NCI-H2107 (cell line): ENCODE measurements at places on chromosomes 5 and 9.

GRCh38 chr5:134133188-134133994 is 18.9 kb downstream of the TCF7 start:
- no peak for DNase-seq

GRCh38 chr5:181053488-181054121 is 13.5 kb downstream of the BTNL9 start:
- no peak for DNase-seq

- DNase-seq, result no peak
Measured at GRCh38 chr9:33082538-33083326, 6.3 kb upstream of the SMU1 start.

- DNase-seq, result no peak
Measured at GRCh38 chr9:133429641-133430161, 7.5 kb downstream of the ADAMTS13 start.

GRCh38 chr5:5658226-5658625 is 235.7 kb downstream of the ICE1 start:
- DNase-seq, result no peak

GRCh38 chr5:136103118-136103517 is 29.5 kb upstream of the SMAD5 start:
- no peak for DNase-seq

DNA sequence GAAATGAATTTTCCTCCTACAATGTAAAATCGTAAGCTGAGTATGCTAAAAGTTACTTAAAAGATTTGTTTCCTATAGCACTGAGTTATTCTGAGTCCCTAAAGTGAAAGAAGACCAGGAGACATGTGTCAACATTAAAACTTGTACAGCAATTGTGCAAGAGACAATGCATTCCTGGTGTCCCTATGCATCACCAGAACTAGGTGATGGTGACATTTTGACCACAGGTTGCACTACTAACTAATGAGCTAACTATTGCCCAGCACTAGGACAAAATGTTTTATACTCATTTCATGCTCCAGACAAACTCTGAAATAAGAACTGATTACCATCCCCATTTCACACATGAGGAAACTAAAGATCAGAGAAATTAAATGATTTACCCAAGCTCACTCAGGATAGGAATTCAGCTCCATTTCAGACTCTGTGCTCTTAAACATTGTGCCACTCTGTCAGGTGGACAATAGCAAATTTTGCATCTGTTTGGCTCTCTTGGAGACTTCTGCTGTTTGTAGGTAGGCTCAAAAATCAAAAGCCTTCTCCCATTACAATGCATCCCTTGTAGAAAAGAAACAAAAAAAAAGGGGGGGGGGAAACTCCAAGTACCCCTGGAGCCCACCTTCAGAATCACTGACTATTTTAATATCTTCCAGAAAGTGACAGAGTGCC is 269.2 kb downstream of the ACTL7B start:
- DNase-seq, result no peak

GRCh38 chr5:75571547-75571946 is 39.7 kb upstream of the ANKDD1B start:
- no peak for DNase-seq

- no peak for DNase-seq
Measured at GRCh38 chr9:121160025-121160424, 41.6 kb downstream of the RAB14 start.

DNA sequence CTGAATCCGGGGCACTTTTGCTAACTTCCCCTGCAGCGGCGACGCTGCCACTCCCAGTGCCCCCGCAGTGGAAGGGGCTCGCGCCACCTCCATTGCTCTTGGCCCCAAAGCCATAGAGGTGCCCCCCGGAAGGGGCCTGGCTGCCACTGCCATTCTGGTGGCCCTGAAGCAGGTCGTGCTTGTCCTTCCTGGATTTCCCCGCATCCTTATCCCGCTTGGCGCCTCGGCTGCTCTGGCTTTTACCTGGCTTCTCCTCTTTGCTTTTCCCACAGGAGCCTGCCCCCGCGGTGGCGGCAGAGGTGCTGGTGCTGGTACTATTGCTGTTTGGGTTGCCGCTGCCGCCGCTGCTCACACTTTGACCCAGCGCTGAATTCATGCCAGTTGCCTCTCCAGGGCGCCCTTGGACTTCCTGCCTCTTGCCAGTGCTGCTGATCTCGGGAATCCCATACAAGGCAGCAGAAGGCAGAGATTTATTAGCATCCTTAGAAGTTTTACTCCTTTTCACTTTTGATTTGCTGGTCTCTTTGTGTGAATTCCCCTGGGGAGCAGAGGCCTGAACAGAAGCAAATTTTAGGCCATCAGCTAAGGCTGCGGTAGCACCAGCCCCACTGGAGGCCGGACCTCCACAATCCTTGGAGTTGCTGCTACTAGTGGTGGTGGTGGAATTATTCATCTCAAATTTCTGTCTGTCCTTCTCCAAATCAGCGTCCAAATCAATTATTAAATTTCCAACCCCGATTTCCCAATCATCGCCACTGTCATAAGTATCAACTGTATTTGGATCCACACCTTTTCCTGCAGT is 2.1 kb downstream of the ZNF608 start:
- DNase-seq, result no peak

DNA sequence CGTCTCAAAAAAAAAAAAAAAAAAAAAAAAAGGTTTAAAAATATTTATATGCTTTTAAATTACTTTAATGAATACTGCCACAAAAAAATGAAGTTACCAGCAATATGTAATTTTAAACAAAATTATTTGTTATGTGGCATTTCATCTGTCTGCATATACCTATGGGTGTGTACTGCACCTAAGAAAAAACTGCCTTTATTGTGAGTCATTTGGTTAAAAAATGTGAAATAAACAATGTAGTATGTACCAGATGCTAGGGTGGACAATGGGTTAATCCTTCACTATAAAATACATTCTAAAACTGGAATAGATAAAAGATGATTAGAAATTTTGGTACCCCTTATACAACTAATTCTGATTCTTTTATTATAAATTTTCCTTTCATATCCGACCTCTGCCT is 12.3 kb downstream of the CHD1 start:
- DNase-seq, result no peak

DNA sequence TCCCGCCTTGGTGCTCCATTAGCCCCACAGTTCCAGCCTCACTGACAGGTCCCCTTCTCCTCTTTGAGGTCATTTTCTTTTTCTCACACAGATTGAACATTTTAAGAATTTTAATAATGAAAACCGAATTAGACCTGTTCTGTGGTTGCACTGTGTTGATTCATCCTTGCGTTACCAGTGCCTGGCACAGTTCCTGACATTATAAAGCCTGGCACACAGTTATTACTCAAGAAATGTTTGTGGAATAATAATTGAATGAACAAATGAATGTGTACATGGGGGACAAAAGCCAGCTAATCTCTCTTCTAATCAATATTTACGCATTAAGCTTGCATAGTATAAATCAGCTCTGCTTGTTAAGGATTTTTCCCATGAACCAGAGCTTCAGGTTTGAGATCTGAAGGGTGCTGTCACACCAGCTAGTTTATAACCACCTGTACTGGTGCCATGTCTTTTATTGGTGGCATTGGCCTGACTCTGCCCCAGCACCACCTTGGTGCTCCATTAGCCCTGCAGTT is 80.0 kb downstream of the SV2C start:
- no peak for DNase-seq

GRCh38 chr5:172342918-172343317 is 59.4 kb upstream of the UBTD2 start:
- no peak for DNase-seq

DNA sequence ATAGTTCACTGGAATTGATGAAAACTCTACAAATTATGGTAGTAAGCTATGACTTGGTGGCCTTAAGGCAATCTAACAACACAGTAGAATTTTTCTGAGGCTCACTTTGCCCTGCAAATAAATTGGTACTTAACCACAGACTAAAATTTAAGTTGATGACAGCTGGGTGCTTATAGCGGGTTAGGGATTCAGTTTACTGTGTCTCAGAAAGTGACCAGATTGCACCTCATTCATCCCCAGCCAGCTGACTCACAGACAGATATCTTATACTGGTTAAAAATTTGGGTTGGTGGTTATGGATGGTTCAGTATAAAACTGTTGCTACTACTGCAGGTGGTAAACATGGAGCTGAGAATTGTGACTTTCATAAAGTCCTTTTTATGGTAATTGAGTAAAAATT is 2.8 kb downstream of the CKS2 start:
- DNase-seq, result no peak

- DNase-seq, result no peak
Measured at GRCh38 chr5:8577792-8578191, 708.8 kb downstream of the MTRR start.

- DNase-seq, result no peak
Measured at GRCh38 chr9:98302938-98303632, 47.6 kb upstream of the TBC1D2 start.

GRCh38 chr9:127199001-127199791 is 65.4 kb upstream of the GARNL3 start:
- DNase-seq, result no peak

- no peak for DNase-seq
Measured at GRCh38 chr9:134215699-134216448, 51.5 kb upstream of the RNU6ATAC start.

DNA sequence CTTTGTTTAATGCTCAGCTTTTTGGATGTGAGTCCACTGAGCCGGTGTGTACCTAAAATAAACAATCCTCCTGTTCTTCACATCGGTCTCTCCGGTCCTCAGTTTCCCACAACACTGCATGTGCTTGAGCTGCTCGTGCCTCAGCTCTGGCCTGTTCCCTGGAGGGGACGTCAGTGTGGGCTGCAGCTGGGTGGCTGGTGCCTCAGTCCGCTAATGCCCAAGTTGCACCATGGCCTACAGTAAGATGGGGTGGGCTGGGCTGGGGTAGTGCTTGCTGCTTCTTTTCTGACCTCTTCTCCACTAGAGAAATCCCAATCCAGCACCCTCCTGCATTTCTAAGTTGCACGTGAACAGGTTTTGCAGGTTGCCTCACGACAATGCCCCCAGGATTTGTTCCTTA is 595 bp upstream of the BTNL9 start:
- no peak for DNase-seq

- DNase-seq, result no peak
Measured at GRCh38 chr9:127923771-127924170, 6.8 kb downstream of the PIP5KL1 start.

DNA sequence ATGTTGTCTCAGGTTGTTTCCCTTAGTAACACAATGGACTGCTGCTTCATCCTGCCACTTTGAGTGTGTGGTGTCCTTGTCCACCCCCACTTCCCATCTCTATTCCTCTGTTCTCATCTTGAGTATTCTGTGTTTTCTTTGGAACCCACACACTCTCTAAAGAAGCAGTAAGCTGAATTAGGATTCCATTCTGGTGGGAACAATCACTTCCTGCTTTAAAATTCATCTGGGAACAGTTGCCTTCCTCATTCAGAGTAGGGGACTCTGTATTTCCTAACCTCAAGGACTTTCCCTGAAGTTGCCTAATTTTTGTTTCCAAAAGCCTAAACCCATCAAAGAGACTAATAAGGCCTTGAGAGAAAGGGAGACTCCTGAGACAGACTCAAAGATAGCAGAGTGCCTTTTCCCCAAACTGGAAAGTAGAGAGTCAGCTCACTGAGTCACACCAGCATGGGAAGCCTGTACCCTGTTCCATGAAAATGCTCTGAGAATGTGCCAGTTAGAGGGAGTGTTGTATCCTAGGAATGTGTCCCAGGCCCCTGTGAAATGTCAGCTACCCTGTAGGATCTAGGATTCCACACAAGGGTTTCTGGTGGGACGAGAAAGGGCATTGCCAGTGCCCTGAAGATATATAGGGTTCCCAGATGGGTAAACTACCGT is 63.6 kb downstream of the CCDC192 start:
- DNase-seq, result no peak

- no peak for DNase-seq
Measured at GRCh38 chr9:134225186-134225585, 60.8 kb upstream of the RNU6ATAC start.

GRCh38 chr5:16932401-16932800 is 3.7 kb downstream of the MYO10 start:
- no peak for DNase-seq

DNA sequence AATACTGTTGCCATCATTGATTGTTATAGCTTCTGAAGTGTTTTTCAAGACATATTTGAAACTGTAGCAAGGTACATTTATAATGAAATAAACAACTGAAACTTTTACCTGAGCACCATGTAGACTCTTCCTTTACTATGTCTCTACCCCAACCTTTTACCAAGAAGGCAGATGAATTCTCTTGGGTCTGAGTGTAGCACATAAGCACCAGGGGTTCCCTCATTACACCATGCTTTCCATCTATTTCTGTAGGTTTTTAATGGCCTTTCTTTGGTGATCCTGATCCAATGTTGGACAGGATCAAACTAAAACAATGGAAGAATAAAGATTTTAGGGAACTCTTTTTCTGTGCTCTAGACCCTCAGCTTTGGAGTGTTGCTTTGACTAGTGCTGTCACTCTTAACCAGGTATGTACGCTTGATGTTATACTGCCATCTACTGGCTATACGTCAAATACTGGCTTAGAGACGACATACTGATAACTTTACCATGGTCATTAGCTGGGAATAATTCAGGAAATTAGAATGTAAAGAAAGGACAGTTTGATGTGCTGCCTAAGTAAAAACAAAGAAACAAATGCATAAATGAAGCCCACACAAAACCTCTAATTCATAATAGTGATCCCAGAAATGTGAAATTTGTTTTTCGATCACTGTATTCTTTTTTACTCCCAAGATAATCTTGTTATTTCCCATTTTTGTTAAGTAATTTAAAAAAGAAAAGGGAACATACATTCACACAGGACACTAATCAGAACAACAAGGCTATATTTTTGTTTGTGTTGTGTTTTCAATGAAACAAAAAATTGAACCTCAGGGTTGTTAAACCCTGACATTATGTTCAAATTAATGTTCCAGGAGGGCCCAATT is 30.7 kb downstream of the IFNW1 start:
- peak; percentile 29 for DNase-seq

GRCh38 chr9:91677822-91678436 is 254.3 kb upstream of the NFIL3 start:
- no peak for DNase-seq

DNA sequence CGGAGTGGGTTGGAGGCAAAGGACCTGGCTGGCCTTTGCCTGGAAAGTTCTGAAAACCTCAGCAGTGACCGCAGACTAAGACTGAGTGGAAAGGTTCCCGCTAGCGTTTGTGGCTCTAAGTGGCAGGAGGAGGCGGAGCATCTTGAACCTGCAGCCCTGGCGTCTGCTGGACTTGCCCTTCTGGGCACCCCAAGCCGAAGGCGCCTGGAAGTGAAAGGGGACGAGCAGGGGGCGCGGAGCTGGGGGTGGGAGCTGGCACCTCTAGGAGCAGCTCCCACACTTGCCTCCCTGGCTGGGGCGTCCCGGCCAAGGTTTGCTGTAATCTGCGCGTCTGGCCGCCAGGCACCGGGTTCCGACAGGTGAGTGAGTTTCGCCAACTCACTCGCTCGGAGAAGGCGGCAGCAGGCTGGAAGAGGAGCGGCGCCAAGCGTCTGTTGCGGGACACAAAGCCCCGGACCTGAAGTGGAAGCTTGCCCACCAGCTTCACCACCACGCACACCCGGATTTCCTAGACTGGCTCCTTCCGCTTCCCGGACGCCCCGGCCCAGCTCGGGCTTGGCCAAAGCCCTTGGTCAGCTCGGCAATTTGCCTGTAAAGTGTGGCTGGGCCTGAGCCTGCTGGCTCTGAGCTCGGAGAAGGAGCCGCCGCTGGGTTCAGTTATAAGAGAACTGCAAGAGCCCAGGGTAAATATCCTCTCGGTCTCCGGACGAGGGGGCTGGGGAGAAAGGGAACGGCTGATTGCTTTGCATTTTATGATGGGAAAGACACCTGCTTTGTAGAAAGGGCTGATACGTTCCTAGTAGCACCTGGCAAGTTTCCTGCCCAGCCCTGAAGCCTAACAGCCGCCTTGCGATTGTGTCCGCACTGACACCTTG is at the start of gene GNA14:
Gene GNA14 (minus strand): TSS at position 89 of the 875 bp plus-strand sequence. CDS start 529 bp downstream, outside the sequence.
- DNase-seq, result peak; percentile 11
